ENCODE measurements at places on chromosomes 7 and 10.

- no peak for DNase-seq
These were observed 42.2 kb upstream of the PDGFA start for GRCh38 chr7:561631-562373.

DNA sequence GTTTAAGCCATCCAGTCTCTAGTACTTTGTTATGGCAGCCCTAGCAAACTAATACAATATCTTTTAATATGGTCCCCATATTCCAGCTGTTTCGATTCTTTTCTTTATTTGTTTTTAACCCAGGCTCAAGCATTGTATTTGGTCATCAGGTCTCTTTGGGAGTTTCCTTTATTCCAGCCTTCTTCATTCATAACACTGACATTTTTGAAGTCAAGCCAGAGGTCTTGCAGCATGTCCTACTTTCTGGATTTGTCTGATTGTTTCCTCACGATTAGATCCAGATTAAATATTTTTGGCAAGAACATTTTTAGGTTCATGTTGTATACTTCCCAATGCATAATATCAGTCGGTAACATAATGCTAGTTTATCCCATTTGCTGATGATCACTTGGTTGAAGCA is 11.8 kb downstream of the SLC25A13 start:
- DNase-seq = no peak

DNA sequence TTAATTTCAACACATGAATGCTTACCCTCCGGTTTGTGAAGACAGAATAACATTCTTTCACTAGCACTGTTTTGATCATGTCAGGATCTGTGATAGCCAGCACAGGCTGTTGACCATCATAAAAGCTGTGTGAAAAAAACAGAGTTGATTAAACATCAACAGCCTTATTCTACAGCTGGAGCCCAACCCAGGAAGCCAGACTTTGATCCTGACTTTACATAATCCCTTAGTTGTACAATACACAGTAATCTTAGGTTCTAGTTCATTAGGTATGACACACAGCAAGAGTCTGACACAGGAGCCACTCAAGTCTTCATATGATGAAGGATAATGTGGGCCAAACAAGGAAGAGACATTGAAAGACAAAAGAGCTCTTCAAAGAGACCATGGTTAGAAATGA is 11.4 kb downstream of the CYP3A4 start:
- DNase-seq = no peak

DNA sequence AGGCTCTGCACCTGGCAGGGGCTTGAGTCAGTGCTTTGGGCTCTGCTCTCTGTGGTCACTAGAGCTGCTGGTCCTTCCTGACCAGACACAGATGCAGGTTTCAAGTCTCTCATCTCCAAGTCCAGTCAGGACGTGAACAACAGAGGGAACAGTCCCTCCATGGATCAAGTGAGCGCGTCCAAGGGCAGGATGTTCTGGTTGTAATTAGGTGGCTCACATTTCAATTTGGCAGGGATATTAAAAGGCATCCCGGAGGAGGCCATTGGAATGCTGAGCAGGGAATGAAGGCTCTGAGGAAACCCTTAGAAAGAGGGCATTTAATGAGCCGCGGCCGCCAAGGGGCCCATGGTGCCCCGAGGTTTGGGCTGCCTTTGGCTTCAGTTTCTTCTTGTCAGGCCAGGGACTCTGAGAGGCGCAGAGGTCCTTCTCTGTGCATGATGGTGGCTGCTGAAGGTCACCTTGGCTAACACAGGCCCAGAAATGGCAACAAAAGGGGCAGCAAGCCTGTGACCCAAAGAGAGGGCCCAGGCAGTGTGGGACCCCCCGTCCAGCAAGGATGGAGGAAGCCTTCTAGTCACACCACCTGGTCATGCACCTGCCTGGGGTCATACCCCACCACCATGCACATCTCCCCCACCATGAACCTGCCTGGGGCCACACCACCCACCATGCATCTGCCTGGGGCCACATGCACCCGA is 30.7 kb upstream of the INPP5A start:
- DNase-seq = peak; percentile 56

- no peak for DNase-seq
These were observed 102.7 kb downstream of the CALN1 start for GRCh38 chr7:72309476-72309875.

- no peak for DNase-seq
These were observed 4.0 kb downstream of the CDHR1 start for GRCh38 chr10:84198206-84198915.

GRCh38 chr10:42783181-42783549 is 570 bp downstream of the BMS1 start:
- DNase-seq = no peak

- no peak for DNase-seq
These were observed 49.1 kb downstream of the GRB10 start for GRCh38 chr7:50733552-50733951.

- no peak for DNase-seq
These were observed 25.2 kb downstream of the ABCB1 start for GRCh38 chr7:87575521-87575920.

GRCh38 chr7:15033039-15033438 is 130.5 kb upstream of the DGKB start:
- DNase-seq = no peak

DNA sequence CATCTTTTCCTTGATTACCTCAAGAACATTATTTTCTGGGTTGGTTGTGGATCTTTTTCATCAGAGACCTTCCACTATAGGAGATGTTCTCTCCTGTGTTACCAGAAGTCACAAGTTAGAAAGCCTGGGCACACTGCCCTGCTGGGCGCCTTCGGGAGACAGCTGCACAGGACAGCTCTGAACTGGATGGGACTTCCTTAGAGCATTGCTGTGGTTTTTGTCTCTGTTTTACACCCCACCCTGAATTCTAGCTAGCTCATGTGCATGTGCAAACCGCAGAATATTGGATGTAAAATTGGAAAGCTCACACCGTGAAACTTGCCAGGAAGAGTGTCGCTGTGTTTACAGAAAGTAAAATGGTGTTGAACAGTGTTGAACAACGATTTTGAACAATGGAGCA is 54.4 kb upstream of the SEC61G start:
- DNase-seq = peak; percentile 47

GRCh38 chr10:51214207-51215196 is 140.2 kb downstream of the PRKG1 start:
- DNase-seq = no peak

DNA sequence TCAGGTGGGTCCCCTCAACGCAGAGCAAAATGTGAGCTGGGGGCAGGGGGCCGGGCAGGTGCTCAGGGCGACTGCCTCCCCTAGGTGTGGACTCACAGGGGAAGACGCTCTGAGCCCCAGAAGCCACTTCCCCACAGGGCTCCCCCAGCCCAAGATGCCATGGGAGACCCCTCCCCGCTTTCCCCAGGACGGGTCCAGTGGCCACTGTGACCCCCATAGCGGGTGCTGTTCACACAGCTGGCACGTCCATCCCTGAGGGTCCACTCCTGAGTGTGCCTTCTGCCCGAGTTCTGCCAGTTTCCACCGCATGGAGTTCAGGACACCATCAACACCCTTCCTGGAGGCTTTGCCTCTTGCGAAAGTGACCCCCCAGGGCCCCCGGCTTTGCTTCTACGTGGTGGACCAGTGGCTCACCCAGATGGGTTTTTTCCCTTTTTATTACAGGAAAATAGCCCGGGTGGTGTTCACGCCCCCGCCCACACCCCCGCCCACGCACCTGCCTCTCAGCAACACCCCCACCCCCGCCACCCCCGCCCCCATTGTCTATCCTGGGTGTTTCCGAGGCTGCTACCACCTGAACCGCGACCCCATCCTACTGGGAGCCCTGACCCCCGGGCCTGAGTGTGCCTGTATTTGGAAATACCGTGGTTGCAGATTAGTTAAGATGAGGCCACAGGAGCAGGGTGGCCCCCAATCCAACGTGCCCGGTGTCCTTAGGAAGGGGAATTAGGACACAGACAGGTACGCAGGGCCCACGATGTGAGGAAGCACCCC is 32.0 kb downstream of the ADAP1 start:
- DNase-seq = no peak

GRCh38 chr7:74297516-74298233 is 8.5 kb downstream of the CLIP2 start:
- no peak for DNase-seq

- no peak for DNase-seq
These were observed 273.1 kb downstream of the TNS3 start for GRCh38 chr7:47308808-47309207.

GRCh38 chr10:94025806-94026205 is 32.1 kb downstream of the PLCE1 start:
- no peak for DNase-seq

- DNase-seq = no peak
These were observed 49.5 kb downstream of the TCERG1L start for GRCh38 chr10:131261890-131262475.

DNA sequence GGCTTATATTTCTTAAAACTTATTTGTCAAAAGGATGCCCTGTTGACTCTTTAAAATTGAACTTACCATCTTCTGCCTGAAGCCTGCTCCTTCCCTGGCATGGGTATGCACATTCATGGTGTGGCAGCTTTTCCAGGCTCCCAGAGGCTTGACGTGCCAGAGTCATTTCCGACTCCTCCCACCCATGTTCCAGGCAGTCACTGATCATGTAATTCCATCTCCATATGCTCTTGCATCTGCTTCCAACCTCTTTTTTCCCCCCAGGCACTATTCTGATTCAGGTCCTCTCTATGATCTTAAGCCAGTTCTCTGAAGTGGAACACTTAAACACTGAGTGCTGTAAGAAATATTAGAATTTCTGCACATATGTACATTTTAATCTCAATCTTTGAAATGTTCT is 82.2 kb downstream of the CFAP58 start:
- peak; percentile 53 for DNase-seq

- DNase-seq = no peak
These were observed 94.7 kb downstream of the DYNC2I1 start for GRCh38 chr7:158950914-158951635.

DNA sequence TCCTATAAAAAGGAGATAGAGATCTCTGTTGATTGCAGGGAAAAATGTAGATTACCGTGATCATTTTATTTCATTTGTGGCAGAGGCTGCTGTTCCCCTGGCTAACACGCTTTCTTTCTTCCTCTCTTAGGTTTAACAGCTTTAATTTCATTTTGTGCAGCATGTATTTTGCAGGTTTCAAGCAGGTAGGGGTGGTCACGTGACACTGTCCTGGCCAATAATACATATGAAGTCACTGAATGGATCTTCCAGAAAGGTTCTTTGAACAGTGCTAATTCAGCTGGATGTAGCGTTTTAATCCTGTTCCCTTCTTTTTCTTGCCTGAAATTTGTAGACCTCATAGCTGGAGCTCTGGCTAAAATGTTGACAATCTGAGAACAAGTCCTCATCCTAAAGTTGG is 3.6 kb upstream of the EPHB6 start:
- DNase-seq = no peak

GRCh38 chr7:55019691-55020465 is 1.1 kb downstream of the EGFR start:
- peak; percentile 59 for DNase-seq

- DNase-seq = no peak
These were observed 18.6 kb upstream of the YWHAG start for GRCh38 chr7:76377186-76377918.

DNA sequence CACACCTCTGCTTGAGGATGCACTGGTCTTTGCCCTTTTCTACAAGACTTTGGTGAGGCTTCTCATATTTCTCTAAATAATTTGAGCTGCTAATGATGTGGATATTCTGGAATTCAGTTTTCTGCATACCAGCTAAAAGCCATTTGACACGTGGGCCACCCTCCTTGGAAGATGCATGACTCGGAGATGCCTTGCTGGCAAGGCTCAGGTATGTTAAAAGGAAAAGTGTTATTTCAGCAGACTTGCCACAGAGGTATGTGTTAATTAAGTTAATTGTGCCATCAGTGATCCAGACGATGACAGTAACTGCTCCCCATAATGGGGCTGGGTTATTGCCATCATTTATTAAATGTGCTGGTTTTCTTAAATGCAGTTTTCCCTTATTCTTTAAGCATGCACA is 8.8 kb upstream of the GFRA1 start:
- DNase-seq = no peak

- no peak for DNase-seq
These were observed 9.9 kb downstream of the ZNF365 start for GRCh38 chr10:62384057-62384446.

GRCh38 chr7:132446666-132447278 is 129.5 kb downstream of the PLXNA4 start:
- no peak for DNase-seq

GRCh38 chr7:29330136-29330535 is 135.6 kb downstream of the CHN2 start:
- no peak for DNase-seq

GRCh38 chr7:35695473-35695850 is 527 bp upstream of the HERPUD2 start:
- no peak for DNase-seq

DNA sequence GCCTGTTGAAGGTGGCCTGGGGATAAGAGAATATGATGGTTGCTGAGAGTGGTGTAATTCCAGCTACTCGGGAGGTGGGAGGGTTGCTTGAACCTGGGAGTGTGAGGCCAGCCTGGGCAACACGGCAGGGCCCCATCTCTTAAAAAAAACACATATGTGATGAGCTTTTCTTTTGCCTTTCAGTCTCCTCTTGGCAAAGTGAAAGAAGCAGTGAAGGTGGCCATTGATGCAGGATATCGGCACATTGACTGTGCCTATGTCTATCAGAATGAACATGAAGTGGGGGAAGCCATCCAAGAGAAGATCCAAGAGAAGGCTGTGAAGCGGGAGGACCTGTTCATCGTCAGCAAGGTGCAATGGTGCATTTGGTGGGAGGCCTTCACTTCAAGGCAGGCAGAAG is 3.1 kb downstream of the AKR1B10 start:
- DNase-seq = no peak

DNA sequence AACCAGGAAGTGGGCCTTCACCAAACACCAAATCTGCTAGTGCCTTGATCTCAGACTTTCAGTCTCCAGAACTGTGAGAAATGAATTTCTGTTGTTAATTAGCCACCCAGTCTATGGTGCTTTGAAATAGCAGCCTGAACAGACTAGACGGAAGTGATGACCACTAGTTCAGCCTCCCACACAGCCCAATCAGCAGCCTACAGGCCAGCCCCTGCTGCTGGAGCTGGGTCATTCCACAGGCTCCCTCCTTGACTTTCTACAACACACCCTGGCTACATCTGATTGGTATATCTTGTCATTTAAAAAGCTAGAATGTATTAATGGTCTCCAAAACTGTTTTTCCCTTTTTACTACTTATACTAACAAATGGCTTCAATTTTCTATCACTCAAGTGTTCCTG is 277.2 kb upstream of the TAC1 start:
- DNase-seq = no peak

DNA sequence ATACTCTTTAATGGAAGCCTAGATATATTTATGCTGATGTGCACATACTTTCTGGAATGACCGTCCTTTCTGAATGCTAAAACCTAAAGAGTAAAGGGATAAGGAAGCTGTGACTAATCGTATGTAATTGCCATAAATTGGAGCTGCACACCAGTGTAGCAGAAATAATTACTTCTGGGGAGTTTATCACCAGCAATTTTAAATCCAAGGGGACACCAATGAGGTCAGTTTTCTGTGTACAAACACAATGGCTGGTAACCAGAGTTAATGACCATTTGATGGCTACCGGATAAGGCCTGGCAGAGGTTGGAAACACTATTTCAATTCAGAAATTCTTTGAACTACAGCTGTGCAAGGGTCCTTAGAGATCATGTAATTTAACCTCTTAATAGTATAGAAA is 670.1 kb downstream of the REEP3 start:
- DNase-seq = no peak
